ENCODE measurements at places on chromosomes 3 and 15.

- no peak for DNase-seq
Observed at GRCh38 chr15:23518104-23518503, 47.4 kb upstream of the MKRN3 start.

DNA sequence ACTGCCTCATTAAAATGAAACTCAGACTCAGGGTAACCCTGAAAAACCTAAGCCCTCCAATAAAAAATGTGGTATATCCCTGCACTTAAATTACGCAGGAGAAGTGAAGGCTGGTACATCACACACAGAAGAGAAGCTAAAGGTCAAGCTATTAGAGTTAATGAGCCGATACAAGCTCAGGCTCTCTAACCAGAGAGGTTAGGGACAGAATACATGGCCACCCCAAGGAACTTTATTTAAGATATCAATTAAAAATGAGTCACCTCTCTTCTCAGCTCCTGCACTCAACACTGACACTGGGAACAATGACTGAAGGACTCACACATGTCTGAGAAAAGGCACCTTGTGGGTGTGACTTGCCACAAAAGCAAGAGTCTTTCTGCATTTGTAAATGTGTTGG, 800.6 kb upstream of the CFAP20DC start:
- DNase-seq = no peak

GRCh38 chr3:188090620-188091309, 63.2 kb upstream of the LPP start:
- DNase-seq = no peak

DNA sequence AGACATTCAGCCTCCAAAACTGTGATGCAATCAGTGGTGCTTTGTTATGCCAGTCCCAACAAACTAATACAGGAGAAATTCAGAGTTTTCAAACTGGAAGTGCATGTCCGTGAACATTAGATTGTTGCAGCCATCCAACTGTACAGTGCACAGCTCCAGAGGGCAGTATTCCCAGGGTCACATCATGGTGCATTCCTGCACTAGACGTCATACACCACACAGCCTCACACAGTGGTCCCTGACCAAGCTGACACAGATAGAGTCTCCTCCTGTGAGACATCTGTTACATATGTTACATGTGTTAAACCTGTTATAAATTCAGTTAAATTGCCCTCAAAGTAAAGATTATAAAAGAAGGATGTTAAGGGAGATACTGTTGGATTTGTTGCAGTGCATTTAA, 209.0 kb downstream of the LRRN1 start:
- DNase-seq = no peak

- no peak for DNase-seq
Observed at GRCh38 chr15:58430224-58430787, 1.5 kb upstream of the LIPC start.

DNA sequence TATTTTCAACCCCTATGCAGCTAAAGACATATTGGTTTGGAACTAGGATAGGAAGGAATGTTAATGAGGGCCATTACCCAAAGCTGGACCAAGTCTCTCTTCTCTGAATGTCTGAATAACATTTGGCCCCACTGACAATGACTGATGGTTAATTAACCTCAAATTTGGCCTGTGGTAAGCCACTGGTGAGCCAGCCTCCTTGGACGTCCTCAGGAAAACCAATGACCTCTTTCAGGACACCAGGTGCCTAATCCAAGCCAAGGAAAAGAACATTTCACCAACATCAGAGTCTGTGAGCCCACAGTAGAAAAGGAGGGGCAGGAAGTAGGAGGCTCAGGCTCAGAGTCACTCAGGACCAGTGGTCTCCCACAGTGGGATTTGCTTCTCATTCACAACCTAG, 56.4 kb upstream of the ETV5 start:
- DNase-seq = no peak

- DNase-seq = peak; percentile 21
Observed at GRCh38 chr3:39668420-39668819, 141.0 kb upstream of the MYRIP start.

- DNase-seq = no peak
Observed at GRCh38 chr3:45765958-45766357, 30.4 kb downstream of the SLC6A20 start.

DNA sequence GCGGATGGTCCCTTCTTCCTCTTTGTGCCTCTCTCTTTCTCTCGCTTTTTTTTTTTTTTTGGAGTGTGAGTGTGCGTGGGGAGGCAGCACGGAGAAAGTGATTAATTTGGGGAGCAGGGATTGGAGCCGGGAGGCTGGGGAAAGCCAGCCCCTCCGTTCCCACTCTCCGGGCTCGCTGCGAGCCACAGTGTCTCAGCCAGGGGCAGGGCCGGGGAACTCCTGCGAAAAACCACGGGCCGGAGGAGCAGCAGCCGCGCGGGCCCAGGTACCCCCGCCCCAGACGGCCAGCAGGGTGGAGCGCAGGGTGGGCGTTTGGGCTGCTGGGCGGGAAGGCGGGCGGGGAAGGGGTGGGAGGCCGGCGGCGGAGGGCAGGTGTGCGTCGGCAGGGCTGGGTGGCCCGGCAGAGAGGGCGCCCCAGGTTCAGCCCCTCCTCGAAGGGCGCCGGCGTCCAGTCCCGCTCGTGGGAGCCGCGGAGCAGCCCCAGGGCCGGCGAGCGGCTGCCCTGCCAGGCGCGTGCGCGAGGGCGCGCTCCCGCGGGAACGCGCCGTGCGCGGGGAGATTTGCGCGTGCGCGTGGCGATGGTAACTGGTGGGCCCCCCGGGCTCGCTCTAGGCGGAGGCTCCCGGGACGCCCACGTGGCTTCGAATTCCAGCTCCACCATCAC, 1.4 kb downstream of the CHL1 start:
- DNase-seq = no peak

DNA sequence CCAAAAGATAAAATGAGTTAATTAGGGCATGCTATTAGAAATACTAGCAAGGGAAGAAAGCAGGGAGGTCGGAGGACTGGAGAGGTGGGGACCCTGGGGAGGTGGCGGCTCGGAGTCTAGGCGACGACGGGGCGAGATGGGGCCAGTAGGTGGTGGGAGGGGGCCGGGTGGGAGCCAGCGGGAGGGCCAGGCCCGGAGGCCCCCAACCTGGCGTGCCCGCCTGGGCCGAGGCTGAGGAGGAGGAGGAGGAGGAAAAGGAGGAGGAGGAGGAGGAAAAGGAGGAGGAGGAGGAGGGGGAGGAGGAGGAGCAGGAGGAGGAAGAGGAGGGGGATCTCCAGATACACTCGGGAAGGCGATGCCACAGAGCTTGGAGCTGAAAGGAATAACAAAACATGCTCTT, 426.2 kb downstream of the NR2F2 start:
- no peak for DNase-seq

DNA sequence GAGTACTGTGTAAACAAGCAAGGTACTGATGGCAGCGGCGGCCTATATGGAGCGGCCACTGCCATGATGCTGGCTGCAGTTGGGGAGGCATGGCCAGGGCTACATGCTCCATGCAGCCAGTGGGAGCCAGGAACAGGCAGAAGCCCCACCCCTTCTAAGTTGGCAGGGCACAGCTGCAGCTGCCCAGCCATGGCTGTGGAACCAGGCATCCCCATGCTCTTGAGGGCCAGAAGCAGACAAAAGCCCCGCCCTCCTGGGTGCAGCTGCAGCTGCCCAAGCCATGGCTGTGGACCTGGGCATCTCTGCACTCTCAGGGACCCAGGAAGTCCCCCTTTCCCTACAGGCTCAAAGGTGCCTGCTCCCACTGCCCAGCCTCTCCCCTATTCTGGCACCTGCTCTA, 150.9 kb downstream of the FMN1 start:
- no peak for DNase-seq

GRCh38 chr3:95235916-95236315, 1173.1 kb downstream of the NSUN3 start:
- no peak for DNase-seq

DNA sequence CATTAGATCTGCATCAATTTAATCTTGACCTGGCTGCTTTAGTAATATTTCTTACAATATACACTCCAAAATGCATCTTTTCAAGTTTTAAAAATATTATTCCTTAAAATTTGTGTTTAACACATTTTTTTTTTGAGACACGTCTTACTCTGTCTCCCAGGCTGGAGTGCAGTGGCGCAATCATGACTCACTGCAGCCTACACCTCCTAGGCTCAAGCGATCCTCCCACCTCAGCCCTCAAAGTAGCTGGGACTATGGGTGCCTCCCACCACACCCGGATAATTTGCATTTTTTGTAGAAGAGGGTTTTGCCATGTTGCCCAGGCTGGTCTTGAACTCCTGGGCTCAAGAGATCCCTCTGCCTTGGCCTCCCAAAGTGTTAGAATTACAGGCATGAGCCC, 73.6 kb downstream of the ETV5 start:
- peak; percentile 73 for DNase-seq

- DNase-seq = no peak
Observed at GRCh38 chr15:85011160-85011571, 29.5 kb downstream of the PDE8A start.

- no peak for DNase-seq
Observed at GRCh38 chr3:135633078-135633477, 332.4 kb upstream of the PPP2R3A start.

GRCh38 chr3:99565331-99565730, 73.1 kb upstream of the COL8A1 start:
- DNase-seq = no peak

GRCh38 chr15:30885814-30886213, 17.9 kb upstream of the FAN1 start:
- no peak for DNase-seq

DNA sequence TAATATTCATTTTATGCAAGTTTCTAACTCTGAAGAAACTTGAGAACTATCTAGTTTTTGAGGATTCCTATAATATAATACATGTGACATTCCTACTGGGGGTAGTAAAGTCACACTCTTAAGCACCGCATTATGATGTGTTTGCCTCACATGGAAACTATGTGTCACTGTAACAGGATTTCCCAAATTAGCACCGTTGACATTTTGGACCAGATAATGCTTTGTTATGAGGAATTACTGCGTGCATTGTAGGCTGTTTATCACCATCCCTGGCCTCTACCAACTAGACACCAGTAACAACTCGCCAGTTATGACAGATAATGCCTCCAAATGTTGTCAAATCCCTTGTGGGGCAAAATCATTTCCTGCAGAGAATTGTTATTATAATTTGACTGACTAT, 267.8 kb downstream of the RAP2B start:
- no peak for DNase-seq

DNA sequence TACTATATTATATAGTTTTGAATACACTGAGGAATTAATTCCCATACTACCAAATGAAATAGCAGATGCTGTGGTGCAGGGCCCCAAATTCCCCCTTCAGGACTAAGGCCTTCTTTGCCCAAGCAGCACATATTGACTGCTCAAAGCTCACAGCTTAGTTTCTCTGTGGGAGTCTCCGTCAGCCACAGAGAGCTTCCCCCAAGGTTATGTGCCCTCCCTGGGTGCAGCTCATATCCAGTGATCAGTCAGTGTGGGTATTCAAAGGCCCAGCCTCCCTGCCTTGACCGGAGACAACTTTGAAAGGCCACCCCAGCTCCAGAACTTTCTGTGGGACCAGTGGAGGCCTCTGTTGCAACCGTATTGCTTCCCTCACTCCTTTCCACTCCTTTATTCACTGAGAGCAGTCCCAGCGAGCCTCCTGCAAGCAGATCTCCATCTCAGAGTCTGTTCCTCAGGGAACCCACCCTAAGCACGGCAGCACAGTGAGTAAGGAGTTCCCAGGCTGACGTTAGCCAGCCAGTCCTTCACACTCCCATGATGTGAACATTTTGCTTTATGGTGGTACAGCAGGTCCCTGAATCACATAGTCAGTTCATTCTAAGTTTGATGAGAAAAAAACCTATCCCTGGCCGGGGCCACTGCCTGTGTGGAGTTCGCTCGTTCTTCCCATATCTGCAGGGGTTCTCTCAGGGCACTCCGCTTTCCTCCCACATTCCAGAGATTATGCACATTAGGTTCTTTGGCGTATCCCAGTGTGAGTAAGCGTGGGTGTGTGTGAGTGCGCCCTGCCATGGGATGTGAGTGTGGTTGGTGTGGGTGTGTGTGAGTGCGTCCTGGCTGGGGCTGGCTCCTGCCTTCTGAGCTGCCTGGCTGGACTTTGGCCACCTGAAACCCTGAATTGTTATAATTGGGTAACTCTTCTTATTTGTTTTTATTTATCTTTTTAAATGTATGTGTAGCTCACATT, 64.4 kb upstream of the PPARG start:
- no peak for DNase-seq

DNA sequence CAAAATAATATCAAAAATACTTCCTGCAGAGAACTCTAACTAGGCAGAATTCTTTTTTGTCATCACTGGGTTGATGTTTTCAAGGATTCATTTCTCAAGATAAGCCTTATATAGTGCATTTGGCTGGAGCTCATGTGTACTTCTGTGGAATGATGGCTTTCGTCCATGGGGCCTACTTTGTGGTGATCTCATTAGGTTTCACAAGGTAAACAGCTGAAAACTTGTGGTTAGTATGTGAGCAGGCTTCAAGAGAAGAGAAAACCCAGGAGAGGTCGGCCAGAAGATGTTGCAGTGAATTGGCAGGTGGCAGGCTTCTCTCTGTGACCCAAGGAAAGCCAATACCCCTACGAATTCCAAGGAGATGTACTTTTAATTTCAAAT, 121.4 kb upstream of the PHLDB2 start:
- DNase-seq = no peak

GRCh38 chr3:56411166-56411565, 57.1 kb downstream of the ERC2 start:
- DNase-seq = no peak

DNA sequence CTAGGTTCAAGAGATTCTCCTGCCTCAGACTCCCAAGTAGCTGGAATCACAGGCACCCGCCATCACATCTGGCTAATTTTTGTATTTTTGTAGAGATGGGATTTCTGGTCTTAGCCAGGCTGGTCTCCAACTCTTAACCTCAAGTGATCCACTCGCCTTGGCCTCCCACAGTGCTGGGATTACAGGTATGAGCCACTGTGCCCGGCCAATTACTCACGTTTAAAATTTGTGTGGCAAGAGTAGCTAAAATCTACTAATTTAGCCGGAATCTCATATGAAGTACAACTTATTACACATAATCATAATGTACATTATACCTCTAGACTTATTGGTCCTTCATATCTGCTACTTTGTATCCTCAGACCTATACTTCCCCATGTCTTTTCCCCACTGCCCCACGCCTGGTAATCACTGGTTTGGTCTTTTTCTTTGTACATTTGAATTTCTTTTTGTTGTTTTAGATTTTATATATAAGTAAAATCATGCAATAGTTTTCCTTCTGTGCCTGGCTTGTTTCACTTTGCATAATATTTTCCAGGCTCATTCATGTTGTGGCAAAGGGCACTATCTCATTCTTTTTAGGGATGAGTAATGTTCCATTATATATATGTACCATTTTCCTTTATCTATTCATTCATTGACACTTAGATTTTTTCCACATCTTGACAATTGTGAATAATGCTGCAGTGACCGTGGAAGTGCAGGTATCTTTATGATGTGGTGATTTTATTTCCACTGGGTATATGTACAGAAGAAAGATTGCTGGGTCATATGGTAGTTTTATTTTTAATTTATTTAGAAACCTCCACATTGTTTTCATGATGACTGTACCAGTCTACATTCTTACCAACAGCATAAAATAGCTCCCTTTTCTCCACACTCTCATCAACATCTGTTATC, 605.0 kb upstream of the CBLB start:
- DNase-seq = no peak

- DNase-seq = peak; percentile 52
Observed at GRCh38 chr3:128348805-128349531, 117.7 kb downstream of the DNAJB8 start.

GRCh38 chr3:100556673-100557310, 52.6 kb upstream of the ADGRG7 start:
- DNase-seq = no peak

GRCh38 chr15:67194171-67195114, 60.0 kb downstream of the AAGAB start:
- DNase-seq = no peak

GRCh38 chr3:168025076-168025475, 70.6 kb downstream of the GOLIM4 start:
- no peak for DNase-seq
